Motor neuron (in vitro differentiated cells): ENCODE measurements at places on chromosomes 6 and 20. TPM values are rescaled to one million over a fixed set of nuclear protein-coding genes. Genes with fewer than 3 reads are reported as not detected.

ESR1 gene
- total RNA-seq: 0.27 and 0.67 TPM in 2 replicates

CDH4 gene
- 39.0 and 41.6 TPM in 2 replicates for total RNA-seq

- ATAC-seq: no peak
Measured at GRCh38 chr20:38147751-38148150, 17.3 kb downstream of the TGM2 start.

- peak; percentile 46 for ATAC-seq
Measured at GRCh38 chr20:17835240-17835933, 133.2 kb downstream of the SNX5 start.

DNA sequence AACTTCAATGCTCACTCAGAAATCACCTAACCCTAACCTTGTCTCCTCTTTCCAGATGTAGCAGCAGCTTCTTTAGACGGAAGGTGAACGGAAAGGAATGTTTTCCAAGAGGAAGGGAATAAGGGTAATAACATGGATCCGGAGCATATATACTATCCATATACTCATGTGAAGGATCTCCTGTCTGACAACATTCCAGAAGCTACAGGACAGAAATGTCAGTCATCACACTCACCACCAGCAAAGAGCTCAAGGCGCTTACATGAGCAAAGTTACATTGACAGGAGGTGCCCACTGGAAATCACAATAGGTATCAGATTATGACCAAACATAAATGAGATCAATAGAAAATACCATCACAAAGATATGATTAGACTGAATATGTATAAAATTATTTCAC, 122.1 kb upstream of the CCDC28A start:
- ATAC-seq: no peak

DNA sequence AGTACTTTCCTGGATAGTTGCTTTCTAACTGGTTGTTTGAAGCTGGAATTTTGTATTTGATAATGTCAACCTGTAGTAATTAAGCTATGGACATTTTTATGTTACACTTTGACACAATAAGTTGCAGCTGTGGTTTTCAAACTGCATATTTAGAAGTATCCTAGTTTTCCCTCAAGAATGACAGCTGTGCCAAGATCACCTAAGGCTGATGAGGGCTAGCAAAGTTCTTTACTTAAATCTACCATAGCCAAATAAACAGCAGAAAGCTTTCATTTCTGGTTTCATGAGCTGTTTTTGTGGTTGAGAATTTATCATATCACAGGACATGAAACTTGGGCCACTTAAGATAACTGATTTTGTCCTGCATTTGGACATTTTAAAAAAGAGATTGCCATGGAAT, 30.6 kb downstream of the FAM229B start:
- no peak for ATAC-seq

DNA sequence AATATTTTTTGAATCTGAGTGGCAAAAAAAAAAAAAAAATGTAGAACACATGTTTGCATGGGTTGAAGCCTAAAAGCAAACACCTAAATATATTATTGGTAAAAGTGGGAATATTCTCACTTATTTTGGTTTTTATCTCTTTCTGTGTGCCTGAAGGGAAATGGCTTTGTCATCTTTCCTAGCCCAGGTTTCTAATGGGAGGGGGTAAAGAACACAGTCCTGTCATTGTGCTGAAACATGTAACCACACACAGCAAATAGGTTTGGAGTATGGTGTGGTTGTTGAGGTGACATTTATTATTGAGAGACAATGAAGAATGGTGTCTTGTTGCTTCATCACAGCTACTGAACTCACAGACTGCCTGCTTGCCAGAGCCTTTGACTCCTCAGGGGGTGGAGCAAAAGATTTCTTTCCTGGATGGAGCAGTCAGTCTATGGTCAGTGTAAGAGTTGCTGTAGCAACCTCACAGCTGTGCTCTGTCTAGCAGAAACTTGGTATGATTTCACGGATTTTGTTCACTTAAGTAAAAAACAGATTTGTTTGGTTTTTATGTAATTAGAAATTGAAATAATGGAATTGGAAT, 70.2 kb downstream of the CEP57L1 start:
- ATAC-seq: peak; percentile 100

DNA sequence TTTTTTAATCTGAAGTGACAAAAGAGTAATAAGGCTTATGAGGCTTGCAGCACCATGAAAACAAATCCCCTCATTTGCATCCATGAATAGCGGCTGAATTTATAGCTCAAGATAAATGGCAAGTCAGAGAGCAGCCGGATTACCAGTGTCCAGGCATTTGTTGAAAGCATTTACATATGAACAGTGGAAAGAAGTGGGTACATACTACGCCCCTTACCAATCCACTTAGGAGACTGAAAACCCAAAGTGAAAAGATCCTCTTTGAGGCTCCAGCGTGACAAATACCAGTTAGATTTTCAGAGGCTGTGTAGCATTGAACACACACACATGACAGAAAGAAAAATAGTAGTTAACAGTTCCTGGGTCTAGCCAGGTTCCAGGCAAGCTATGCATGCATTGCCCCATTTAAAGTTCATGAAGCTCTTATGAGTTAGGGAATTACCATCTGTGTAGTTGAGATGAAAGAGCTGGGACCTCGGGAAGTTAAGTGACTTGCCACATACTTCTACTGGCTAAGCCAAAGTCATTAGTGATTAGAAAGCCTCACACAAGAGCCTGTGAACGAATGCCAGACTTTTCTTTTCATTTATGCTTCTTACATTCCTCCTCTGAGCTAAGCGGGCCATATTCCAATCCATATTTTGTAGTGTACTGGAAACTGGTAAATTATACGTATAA, 28.3 kb upstream of the NHSL1 start:
- no peak for ATAC-seq

DNA sequence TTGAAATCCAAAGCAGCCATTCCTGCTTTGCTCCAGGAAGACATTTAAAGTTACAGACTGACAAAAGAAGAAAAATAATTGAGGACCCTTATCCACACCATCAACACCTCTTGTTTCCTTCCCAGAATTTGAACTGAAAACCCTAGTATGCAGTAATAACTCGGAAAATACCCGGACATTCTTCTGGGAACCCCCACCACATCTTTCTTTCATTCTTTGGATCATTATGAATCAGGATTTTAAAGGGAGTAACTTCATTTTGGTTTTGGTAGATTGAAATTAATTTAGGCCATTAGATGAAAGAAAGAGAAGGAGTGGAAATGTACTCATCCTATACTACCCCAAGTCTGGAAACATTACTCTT, 213.8 kb upstream of the MARCKS start:
- no peak for ATAC-seq

GRCh38 chr20:14879020-14879697, 541.7 kb upstream of the FLRT3 start:
- peak; percentile 39 for ATAC-seq

ENPP4 gene
- total RNA-seq: 1.4 and 1.6 TPM in 2 replicates

DNA sequence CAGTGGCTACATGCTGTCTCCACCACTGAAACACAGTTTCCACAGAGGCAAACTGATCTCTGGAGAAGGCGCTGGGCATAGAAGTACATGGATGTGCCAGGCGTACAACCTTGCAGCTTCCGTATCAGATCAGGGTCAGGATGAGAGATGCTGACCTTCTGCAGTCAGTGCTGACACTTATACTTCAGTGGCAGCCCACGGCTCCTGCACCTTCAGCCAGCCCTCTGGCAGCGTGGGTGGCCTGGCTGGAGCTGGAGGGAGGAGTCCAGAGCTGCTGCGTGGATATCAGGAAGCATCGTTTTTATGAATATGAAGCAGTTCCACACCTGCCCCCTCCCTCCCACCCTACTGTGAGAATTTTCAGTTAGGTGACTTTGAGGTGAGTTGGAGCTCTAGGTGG, 149.3 kb downstream of the CFAP61 start:
- ATAC-seq: no peak

SLC2A10 gene
- 2.7 and 2.8 TPM in 2 replicates for total RNA-seq

DNA sequence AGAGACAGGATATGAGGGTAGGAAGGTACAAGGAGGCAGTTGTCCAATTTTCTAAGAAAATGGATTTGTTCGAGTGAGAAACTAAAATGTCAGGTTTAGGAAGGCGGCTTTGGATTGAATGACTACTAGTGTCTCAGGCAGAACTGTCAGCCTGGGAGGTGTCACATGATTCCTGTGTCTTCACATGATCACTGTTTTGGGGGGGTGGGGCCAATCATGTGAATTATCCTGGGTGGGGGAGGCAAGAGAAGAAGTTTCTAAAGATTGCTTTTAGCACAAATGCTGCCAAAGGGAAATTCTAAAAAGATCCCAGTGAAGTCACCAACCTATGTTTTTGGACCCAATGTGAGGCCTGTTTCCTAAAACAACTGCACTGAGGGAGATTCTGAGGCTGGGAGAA, 2.3 kb downstream of the SIRPA start:
- ATAC-seq: no peak

DNA sequence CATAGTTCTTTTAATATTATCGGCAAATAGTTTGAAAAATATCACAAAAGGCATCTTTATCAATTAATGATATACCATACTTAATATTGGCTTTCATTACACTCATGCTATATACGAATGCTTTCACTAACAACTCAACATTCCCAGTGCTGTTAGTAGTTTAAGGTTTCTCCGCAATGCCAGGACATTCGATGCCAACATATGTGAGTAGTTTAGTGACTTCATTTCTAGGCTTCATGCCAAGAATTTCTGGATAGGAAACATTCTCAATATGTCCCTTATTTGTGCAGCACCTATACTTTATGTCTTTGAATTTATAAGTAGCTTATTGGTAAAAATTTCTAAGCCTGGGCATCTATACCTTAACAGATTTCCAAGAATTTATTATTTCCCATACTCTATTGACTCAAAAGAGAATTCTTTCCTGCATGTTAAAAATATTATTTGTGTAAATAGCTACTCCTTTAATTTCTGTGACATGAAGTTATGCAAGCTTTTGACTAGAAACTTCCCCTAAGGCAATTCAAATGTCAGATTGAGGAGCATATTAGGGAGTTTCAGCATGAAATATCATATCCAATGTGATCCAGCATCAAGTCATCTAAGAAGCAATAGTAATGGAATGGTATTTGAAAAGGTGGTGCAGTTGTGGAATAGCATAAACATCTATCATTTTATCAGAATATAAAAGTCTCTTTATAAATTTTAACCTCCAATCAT, 236.0 kb upstream of the STXBP5 start:
- peak; percentile 37 for ATAC-seq

GRCh38 chr6:70725817-70726415, 58.2 kb downstream of the SMAP1 start:
- no peak for ATAC-seq

- no peak for ATAC-seq
Measured at GRCh38 chr6:169920359-169921020, 169.1 kb downstream of the ERMARD start.

LRRN4 gene
- 0.10 and 0.22 TPM in 2 replicates for total RNA-seq

DNA sequence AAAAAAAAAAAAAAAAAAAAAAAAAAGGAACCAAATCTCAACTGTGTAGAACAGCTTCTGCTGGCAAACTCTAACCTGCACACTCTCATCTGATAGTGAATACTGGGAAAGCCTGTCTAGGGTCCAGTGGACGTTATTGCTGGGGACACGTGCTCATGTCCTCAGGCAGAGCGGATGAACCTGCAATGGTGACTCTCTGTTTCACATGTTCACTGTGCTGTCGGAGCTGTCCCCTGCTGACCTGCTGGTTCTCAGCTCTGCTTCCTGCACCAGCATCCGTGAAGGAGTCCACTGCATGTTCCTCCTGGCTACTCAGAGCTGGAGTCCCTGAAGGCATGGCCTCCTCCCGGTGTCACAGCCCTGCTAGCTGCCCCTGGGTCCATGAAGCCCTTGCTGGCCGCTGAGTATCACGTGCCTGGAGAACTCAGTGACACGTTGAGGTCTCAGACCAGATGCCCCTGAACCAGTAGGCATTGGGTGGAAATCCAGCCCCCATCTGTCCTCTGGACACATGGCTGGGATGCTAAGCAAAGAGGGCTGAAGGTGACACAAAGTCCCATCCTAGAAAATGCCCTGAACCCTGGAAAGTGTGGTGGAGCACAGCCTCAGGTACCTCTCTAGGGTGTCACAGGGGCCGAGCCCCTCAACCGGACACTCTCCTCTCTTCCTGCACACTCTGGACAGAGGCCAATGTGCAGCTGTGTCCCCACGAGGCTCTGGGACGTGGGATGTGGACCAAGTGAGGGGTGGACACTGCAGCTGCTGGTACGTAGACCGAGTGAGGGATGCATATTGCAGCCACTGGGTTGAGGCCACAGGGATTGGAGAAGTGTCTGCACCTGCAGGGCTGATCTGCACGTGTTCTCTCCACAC, 54.9 kb upstream of the FRMD1 start:
- peak; percentile 18 for ATAC-seq

TRIM40 gene
- 0.70 TPM in 1 of 2 replicates, not detected in the other for total RNA-seq

DNA sequence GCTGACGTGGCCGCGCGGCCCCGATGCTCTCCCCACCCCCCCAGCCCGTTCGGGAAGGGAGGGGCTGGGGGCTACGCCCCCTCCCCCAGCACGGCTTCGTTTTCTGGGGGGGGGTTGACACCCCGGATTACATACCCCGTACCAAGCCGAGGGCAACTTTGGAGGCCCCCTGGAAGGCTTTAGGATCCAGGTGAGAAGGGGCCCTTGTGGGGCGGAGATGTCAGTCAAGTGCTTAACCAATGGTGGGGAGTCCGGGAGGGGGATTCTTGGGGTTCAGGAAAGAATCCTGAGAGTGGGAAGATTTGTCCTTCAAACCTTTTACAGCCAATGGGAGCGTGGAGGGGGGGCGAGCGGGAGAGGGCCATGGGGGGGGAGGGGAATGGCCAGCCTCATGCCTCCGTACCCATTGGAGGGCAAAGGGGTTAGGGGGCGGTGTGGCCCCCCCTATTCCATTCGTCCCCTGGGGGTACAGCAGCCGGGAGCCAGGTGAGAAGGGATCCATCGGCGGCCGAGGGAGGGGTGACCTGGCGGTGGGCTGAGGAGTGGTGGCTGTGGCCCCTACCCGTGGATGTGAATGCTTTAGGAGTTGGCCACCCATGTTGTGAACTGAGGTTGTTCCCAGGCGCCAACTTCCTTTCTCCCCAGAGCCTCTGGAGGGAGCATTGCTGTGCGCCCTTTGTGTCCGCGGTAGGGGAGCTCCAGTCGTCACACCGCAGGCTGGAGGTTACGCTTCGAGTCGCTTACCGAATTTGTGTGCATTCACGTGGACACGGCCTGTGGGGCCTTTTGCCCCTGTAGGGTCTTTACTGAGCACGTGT, 682 bp downstream of the BRD2 start:
- ATAC-seq: peak; percentile 20

CNPY3 gene
- total RNA-seq: 30.1 and 35.4 TPM in 2 replicates

C4B gene
- total RNA-seq: 575 and 783 TPM in 2 replicates

ZNF391 gene
- 7.9 TPM in 2 replicates for total RNA-seq

ASIP gene
- 0.57 and 0.97 TPM in 2 replicates for total RNA-seq

- no peak for ATAC-seq
Measured at GRCh38 chr6:154154389-154154967, 115.4 kb downstream of the OPRM1 start.
